CD4-positive, alpha-beta T cell treated with Interleukin-2 at 100 ng/mL for 4 hours (primary cell): ENCODE measurements at places on chromosomes 4 and X.

GRCh38 chr4:131644619-131645018 lies 1504.5 kb upstream of the PCDH10 start:
- DNase-seq = no peak

- no peak for DNase-seq
Observed at GRCh38 chr4:3335385-3335784, 42.6 kb downstream of the RGS12 start.

DNA sequence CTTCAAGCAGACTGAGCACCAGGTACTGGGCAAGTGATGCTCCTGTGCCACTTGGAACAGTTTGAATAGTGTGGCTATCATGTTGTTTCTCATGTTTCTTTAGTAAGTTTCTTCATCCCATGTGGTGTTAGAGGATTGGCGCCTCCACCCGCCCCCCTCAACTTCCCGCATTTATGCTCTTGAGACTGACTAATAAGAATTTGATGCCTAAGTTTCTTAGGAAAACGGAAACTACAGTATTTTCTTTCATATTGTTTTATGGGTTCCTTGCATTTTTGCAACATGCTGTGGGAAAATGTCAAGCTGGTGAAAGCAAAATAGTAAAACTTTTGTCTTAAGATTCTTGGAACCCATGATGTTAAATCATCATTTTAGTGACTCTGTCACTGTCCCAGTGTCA lies 101.2 kb upstream of the SLC4A4 start:
- no peak for DNase-seq

- DNase-seq = no peak
Observed at GRCh38 chr4:123941306-123941705, 544.7 kb downstream of the SPRY1 start.

DNA sequence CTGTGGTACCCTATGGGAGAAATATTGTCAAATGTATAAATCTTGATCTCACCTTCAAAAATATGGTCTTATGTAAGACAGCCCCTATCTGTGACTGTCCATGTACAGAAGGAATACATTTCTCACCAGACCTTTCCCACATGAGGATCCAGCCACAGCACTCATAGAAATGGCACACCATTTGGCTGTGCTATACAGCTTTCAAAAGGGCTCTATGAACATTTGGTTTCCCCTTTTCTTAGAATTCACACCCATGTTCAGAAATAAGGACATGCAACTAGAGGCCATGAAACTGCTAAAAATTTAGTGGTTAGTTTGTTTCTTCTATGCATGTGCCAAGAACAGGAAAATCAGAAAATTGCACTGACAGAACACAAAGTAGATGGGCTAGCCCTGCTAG lies 62.7 kb downstream of the ANTXR2 start:
- DNase-seq = no peak

GRCh38 chr4:2652415-2653160 lies 103.5 kb downstream of the TNIP2 start:
- DNase-seq = no peak

DNA sequence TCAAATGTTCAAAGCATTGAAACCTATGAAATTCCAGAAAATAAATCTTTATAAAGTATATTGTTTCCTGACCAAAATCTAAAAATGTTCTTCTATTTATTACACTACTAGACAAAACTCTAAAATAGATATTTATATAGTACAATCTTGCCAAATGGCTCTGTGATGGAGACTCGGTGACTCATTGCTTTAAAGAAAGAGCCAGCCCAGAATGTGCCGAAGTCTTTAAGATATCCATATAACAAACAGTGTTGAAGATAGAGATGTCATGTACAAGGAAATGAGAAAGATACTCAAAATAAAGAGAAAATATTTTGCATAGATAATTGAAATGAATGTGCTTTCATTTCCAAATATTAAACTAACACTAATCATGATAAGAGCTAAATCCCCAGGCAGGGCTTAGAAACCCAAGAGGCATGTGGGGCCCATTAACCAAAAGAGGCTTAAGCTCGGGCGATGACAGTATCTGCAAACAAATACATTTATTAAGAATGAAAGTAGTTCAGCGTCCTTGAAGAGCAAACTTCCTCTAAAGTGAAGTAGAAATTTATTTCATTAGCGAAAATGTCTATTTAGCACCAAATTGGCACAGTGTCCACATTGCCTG lies 102.1 kb upstream of the FAM9B start:
- DNase-seq = no peak

DNA sequence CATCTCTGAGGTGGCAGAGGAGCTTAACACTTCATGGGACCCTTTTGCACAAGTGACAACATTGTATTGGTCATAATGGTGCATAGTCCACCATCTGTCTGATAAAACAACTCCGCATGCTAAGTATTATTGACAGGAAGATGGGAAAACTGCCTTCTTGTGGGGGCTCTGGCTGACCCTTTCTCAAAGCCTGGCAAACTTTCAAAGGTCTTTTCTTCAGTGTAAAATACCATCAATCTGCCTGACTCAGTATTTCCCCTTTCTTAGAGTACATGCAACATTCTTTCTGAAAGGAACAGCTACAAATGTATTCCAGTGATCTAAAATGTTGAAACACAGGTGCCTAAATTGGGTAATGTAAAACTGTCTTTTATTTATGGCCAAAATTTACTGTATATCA lies 89.1 kb downstream of the NAA11 start:
- DNase-seq = no peak

GRCh38 chr4:84751707-84752106 lies 168.8 kb downstream of the CDS1 start:
- no peak for DNase-seq

DNA sequence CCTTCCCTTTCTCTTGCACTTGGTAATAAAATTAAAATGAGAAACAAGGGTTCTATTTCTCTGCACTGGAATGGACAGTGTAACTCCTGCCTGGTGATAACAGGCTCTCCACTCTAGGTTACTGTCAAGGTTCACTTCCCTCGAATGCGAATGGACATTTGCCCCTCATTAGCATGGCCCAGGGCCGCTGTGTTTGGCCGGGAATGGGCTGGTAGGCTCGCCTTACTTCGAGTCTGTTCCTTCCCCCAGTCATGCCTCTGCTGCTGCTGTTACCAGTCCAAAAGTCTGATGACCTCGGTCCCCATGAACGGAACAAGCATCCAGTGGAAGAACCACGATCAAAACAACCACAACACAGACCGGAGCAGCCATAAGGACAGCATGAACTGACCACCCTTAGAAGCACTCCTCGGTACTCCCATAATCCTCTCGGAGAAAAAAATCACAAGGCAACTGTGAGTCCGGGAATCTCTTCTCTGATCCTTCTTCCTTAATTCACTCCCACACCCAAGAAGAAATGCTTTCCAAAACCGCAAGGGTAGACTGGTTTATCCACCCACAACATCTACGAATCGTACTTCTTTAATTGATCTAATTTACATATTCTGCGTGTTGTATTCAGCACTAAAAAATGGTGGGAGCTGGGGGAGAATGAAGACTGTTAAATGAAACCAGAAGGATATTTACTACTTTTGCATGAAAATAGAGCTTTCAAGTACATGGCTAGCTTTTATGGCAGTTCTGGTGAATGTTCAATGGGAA lies 61.5 kb downstream of the EDNRA start:
- DNase-seq = no peak

GRCh38 chr4:159069922-159070321 lies 33.0 kb upstream of the RAPGEF2 start:
- no peak for DNase-seq

- DNase-seq = no peak
Observed at GRCh38 chr4:154086247-154086646, 297.4 kb upstream of the SFRP2 start.

GRCh38 chr4:24650849-24651640 lies 66.7 kb upstream of the DHX15 start:
- DNase-seq = no peak
